ENCODE measurements at places on chromosomes 12 and 14.

DNA sequence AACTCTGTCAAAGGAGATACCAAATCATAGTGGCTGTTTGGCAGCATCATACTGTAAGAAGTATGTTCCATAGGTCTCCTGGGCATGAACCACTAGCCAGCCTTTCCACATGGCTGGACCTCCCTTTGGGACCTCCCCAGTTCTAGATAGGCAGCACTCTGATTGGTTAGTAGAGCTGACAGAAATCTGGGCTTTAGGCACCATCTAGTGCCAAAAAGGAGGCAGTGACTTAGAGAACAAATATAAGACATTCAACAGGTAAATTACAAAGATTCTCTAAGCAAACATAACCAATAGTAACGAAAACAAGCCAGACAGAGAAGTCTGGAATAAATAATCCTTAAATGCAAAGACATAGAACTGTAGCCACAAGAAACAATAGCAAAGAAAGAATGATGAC is 148.0 kb upstream of the PDE3A start:
- DNase-seq, result no peak

DNA sequence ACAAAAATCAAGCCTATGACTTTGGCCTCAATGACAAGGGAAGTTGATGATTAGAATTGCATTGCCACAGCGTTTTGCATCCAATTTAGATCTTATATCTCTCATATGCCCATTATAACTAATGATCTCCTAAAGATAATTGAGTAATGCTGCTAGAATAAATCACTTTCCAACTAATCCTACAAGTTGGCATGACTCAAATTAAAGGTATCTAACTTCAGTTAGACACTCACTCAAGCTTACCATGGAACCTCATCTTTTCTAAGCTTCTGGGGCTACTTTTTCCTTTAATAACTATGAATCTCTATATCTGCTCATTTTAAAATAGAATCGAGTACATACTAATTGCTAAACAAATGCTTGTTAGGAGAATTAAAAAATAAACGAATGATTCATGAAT is 427.8 kb downstream of the BTG1 start:
- no peak for DNase-seq

GRCh38 chr14:59044707-59045106 is 143.8 kb upstream of the DAAM1 start:
- no peak for DNase-seq

GRCh38 chr14:51823706-51824105 is 36.7 kb upstream of the GNG2 start:
- DNase-seq, result no peak

DNA sequence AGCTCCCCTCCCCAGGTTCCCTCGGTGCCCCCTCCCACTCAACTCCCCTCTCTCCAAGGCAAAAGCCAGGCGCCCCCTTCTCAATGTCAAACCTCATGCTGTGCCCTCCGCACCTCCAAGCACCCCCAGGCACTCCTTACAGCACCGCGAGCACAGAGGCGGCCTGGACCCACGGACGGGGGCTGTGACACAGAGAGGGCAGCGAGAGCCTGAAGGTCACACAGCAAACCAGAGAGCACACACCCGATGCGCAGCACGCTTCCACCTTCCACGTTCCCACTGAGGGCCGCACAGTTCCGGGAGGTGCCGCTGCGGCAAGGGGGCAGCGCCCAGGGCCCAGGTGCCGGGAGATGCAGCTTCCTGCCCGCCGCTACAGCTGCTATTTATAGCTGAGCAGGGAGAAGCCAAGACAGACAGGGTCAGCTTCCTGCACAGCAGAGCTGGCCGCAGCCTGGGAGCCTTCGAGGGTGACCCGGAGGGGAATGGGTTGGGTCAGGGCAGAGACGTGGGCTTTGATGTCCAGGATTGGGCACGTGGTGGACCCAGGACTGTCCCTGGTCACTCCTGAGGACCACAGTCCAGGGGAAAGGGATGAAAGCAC is 12.9 kb downstream of the NCOR2 start:
- DNase-seq, result no peak

DNA sequence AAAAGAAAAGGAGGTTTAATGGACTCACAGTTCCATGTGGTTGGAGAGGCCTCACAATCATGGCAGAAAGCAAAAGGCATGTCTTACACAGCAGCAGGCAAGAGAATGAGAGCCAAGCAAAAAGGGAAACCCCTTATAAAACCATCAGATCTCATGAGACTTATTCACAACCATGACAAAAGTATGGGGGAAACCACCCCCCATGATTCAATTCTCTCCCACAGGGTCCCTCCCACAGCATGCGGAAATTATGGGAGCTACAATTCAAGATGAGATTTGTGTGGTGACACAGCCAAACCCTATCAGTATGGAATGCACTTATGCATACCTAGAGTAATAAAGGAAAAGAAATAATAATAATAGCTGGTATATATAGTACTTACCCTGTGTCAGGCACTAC is 4.5 kb upstream of the GLIPR1 start:
- no peak for DNase-seq

GRCh38 chr14:75876530-75876929 is 105.3 kb downstream of the TGFB3 start:
- no peak for DNase-seq

GRCh38 chr14:36771028-36771640 is 109.5 kb downstream of the PAX9 start:
- DNase-seq, result no peak

DNA sequence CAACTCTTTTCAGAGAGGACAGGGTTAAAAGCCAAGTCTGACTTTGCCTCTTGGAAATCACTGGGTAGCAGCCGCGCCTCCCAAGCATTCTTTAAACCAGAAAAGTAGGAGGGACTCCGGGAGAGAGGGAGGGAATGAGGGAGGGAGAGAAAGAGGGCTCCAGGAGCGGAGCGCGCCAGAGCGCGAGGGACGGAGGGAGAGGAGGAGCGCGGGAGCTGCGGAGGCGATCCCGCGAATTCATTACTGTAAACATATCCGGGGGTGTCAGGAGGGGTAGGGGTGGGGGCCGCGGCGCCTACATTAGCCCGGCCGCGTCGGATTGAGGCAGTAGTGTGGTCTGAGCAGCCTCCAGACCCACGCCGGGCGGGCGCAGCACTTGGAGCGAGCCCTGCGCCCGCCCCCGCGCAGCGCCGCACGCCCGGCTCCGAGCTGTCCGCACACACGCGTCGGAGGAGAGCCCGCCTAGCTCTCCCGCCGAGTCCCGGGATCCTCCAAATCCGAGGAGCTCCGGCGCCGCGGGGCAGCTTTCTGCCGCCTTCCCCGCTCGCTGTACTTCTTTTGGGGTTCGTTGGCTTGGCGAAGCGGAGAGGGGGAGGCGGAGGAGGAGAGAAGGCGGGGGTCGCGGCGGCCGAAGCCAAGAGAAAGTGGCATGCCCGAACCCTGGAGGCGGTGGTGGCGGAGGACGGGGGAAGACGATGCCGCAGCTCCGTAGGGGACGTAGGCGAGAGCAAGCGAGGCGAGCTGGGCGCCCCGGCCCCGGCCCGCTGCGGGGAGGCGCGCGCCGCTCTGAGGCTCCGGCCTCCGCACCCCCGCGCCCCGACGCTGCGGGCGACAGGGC is 3.3 kb downstream of the FLRT2 start:
- no peak for DNase-seq

DNA sequence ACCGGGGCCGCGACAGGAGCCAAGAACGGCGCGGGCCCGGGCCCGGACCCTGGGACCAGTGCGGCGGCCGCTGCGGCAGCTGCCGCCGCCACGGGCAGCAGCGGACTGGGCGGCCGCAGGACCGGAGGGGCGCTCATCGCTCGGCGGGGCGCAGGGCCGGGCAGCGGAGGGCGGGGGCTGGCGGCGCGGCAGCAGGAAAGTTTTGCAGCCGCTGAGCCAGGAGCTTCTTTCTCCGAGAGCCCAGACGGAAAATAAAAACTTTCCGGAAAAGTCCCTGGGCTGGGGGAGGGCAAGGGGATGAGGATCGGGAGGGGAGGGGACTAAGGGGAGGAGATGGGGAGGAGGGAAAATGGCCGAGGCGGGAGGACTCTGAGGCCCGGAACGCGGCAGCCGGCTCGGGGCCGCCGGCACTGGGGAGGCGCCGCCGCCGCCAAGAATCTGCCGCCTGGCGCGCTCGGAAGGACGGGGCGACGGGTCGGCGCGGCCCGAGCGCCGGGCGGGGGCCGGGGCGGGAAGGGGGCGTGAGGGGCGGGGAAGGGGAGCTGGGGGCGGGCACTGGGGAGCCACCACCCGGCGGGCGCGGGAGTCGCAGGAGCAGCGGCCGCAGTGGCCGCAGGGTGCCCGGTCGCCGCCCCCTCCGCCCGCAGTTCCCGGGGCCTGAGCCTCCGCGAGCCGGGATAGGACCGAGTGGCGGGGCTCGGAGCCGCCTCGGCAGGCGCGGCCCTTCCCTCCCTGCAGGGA is at the start of gene PRKD1:
Gene PRKD1, minus strand, starts transcription at position 472 of the 741 bp plus-strand sequence.
- DNase-seq, result no peak

DNA sequence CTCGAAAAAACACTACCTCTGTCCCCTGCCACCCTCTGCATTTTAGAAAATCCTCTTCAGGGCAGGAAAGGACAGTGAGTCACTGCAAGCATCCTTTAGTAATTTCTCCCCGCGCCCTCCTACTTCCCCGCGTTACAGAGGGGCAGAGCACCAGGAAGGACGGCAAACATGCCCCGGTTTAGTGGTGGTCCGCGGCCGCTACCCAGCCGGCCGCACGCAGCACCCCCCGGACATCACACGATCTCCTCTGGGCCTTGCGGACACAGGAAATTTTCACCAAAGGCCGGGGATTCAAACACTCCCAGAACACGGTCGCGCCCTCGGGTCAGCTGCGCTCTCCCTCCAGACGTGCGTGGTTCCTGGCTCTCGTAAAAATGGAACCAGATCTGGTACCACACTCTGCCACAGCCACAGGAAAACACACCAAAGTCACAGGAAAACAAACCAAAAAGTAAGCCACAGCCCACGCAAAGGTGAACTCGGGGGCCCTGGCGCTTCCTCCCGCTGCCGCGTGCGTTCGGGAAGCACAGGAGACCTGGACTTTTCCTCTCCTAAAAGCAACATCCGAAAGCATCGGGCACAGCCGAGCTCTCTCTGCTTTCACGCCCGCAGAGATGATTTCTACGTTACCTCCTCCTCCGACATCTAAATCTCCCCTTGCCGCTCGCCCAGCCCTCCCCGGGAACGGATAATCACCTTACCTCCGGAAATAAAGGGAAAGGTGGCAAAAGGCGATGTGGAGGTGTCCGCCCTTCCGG is 839 bp downstream of the SLC38A1 start:
- DNase-seq, result no peak

DNA sequence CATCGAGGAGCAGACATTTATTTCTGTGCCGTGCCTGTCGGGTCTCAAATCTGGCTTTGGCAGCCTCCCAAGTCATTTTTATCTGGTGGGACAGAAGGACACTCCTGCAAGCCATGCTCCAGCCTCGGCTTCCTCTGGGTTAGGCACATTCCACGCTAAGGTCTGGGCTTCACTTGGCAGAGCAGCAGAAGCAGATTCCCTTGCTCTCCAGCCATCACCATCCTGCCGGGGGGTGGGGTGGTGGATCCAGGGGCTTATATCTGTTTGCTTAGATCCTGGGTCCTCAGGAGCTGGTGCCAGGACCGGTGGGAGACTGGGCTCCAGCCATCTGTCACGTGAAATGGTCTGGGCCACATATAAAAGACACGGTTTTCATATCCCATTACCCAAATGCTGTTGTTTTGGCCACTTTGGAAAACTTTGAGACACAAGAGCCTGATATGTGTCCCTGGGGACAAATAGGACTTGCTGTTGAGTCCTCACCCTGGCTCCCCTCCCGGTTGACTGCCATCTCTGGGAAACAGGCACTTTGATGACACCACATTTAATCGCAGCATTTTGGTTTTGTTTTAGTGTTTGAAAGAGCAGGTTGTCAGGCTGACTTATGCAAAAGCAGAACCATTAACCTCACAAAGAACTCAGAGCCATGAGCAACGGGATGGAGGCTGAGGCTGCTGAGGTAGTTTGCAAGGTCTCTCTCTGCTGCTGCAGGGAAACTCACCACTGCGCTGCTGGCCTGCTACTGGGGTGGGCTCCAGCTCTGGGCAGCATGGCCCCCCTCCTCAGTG is 69.6 kb upstream of the PRMT8 start:
- DNase-seq, result no peak

GRCh38 chr12:6541371-6542165 is 7.3 kb downstream of the GAPDH start:
- no peak for DNase-seq

DNA sequence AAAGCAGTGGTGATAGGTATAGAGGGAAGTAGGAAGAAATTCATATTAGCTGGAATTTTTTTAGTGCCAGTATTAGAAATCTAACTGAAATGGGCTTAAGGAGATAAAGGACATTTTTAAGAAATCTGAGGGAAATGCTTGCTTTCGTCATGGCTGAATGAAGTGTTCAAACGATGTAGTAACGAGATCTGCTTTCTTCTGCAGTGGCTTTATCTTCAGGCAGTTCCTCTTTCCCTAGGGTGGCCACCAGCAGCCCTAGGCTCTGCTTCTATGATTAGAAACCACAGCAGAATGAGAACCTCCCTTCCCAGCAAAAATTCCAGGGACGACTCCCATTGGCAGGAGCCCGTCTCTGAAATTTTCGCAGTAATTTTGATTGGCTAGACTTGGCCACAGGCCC is 163.9 kb upstream of the FRMD6 start:
- no peak for DNase-seq

GRCh38 chr14:94600148-94600545 is 12.0 kb upstream of the SERPINA3 start:
- no peak for DNase-seq

All from hematopoietic multipotent progenitor cell treated with erythropoietin and hydrocortisone succinate and interleukin-3 and kit ligand, for 15 days (in vitro differentiated cells).